ENCODE measurements at places on chromosomes 5 and 9.

GRCh38 chr9:31325778-31326177 lies 1058.7 kb upstream of the ACO1 start:
- DNase-seq = no peak

DNA sequence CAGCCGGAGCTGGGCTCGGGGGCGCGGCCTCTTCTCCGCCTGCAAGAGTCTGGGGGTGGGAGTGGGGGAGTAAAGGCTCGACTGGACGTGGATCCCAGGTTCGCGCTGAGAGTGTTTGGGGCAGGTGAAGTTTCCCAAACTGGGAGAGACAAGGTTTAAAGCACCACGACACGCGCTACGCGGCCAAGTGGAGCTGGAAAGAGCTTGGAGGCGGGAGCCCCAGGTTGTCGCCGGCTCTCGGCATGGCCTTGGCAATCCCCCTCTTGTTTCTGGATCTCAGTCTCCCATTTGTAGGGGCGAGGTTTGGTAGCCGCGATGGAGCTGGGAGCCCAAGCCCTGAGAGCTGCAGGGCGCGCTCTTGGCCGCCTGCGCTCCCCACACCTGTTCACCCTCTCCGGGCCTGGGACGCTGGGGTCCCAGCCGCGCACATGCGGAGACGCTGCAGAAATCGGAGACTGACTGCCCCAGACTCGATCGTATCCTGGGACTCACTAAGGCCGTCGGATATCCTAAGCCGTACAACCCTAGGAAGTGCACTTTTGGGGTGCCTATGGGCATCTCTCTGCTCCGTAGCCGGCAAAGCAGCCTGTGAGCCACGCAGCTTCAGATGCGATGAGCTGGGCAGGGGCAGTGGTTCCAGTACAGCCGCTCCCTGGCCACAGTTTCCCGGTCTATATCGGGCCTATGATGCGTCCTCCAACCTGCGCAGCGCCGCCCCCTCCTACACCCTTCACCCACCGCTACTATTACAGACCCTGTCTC lies 937 bp downstream of the TMOD1 start:
- no peak for DNase-seq

DNA sequence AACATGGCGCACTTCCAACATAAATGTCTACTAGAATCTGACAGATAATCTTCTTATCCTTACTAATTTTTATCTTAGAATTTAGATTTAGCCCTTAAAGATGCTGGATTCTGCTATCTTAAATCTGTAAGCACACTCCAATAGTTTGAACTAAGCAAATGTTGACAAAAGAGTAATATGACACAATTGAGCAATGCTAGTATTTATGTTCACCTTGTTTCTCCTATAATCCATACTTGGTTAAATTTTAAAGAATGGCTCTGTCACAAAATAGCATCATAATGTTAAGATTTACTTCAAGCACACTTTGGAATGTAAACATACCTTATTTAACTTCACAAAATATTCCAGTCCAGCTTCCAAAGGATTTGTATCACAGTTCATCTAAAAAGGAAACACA lies 38.8 kb upstream of the ARSB start:
- no peak for DNase-seq

DNA sequence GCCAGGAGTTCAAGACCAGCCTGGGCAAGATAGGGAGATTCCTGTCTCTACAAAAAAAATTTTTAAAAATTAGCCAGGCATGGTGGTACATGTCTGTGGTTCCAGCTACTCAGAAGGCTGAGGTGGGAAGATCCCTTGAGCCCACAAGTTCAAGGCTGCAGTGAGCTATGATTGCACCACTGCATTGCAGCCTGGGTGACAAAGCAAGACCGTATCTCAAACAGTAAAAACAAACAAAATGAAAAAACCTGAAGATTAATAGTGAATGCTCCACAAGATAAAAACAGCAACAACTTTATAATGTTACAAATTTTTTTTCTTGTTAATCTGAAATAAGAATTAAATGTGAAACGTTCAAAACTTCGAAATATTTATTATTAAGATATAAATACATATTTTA lies 2.7 kb upstream of the TMEM267 start:
- DNase-seq = no peak

DNA sequence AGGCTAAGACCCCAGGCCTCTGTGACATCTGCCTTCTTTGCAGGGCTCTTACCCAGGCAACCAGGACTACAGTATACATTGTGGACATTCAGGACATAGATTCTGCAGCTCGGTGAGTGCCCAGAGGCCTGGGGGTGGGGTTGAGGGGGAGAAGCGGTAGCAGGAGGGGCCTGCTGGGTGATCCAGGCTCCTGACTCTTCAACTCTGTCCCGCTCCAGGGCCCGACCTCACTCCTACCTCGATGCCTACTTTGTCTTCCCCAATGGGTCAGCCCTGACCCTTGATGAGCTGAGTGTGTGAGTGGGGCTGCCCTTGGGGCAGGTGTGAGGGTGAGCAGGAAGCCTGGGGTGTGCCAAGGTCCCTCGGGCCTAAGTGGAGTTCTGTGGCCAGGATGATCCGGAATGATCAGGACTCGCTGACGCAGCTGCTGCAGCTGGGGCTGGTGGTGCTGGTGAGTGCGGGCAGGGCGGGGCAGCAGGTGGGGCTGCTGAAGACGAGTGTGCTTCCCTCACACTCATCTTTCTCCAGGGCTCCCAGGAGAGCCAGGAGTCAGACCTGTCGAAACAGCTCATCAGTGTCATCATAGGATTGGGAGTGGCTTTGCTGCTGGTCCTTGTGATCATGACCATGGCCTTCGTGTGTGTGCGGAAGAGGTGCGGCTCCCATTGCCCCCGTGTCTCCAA lies 19.8 kb downstream of the GPRIN1 start:
- no peak for DNase-seq

DNA sequence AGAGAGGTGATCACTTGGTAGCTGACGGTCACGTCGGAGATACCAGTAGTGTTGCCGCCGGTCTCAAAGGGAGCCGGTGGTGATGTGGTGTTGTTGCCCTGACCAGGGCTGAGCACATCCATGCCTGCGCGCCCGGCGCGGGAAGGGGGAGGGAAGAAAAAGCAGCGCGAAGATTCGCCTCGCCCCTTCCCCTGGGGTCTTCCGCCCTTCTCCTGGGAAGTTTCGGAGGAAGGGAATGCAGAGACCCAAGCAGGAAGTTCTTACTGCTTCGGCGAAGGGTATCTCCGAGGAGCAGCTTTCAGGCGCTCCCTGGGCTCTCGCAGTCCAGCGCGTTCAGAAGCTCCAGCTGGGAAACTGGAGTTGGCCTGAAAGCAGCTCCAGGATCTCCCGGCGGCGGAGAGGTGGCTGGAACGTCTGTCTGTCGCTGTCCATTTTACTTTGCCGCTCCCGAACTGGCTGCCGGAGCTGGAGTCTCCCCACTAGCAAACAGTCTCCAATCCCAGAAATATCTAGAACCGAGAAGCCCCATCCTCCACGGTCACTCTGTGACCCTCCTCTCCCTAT lies 565 bp downstream of the HTR1A start:
- no peak for DNase-seq

- DNase-seq = no peak
These were observed 200.5 kb upstream of the KLF9 start for GRCh38 chr9:70614786-70615463.
